ENCODE measurements at places on chromosomes 2 and 18. TPM values are rescaled to one million over a fixed set of nuclear protein-coding genes. Genes with fewer than 3 reads are reported as not detected.
A peak's percentile ranks its signal among the peaks of the same experiment; 100 is the strongest.

Gene TMEM247
- total RNA-seq = not detected

Gene LIPG
- 57.8 TPM for total RNA-seq

DNA sequence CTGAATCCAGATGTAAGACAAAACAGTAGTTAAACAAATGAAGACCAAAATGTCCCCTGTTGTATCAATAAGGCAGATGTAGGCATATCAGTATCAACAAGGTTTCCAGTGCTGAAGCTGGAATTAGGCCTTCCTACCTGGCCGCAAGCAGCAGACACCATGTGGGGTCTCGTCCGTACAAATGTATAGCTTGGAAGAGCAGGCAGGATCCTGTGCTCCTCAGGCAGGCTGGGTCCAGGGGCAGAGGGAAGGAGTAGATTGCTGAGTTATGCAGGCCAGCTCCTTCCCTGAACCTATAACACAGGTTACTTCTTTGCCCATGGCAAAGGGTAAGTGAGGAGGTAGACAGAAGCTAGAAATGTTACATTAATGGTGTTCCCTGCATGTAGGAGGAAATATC, 23.5 kb downstream of the NTSR2 start:
- no peaks in the 10 kb centered on the region for H3K4me1 ChIP-seq
- no peak overlapping the region for H3K27ac ChIP-seq

- no peaks in the 10 kb centered on the region for H3K36me3 ChIP-seq
- H3K27ac ChIP-seq = no peak overlapping the region
- H3K27me3 ChIP-seq = no peaks in the 10 kb centered on the region
- H3K4me1 ChIP-seq = no peaks in the 10 kb centered on the region
Observed at GRCh38 chr2:236136538-236136937, 31.6 kb downstream of the GBX2 start.

GRCh38 chr2:170567429-170567828, 147.7 kb upstream of the SP5 start:
- H3K4me3 ChIP-seq = no peak overlapping the region
- H3K27me3 ChIP-seq = no peaks in the 10 kb centered on the region
- no peaks in the 10 kb centered on the region for H3K36me3 ChIP-seq
- H3K27ac ChIP-seq = no peak overlapping the region

DNA sequence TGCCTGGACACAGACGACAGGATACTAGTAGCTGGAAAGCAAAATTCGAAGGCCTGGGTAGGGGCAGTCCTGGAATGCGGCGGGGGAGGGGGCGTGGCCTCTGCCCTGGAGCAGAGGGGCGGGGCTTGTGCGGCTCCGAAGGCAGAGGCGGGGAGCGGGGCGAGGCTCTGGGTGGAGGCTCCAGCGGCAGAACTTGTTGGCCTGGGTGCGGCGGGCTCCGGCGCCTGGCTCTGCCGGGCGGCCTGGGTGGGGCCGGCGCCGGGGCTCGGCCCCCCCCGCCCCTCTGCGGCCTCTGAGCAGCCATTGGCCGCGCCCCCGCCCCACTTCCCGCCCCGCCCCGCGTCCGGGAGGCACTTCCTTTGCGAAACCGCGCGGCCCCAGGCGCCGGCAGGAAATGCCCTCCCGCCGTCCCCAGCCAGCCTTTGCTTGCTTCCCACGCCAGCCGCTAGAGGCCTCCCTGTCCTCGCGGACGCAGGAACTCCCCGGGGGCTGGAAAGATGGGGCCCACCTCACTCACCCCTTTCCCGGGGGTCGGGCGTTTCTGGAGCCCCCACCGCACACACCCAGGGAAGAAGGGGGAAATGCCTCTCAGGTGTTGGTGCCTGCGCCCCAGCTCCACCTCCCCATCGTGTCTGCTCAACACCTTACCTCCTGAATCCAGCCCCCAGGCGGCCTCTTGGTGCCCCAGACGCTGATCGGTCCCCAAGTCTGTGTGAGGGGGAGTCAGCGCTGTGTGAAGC, 6.7 kb downstream of the CTDSP1 start:
- H3K27me3 ChIP-seq = no peaks in the 10 kb centered on the region
- peak overlapping the region; percentile 82 for H3K27ac ChIP-seq
